ENCODE measurements at places on chromosomes 5 and 9.

- DNase-seq: no peak
Observed at GRCh38 chr5:115262011-115262320, 711 bp downstream of the PGGT1B start.

DNA sequence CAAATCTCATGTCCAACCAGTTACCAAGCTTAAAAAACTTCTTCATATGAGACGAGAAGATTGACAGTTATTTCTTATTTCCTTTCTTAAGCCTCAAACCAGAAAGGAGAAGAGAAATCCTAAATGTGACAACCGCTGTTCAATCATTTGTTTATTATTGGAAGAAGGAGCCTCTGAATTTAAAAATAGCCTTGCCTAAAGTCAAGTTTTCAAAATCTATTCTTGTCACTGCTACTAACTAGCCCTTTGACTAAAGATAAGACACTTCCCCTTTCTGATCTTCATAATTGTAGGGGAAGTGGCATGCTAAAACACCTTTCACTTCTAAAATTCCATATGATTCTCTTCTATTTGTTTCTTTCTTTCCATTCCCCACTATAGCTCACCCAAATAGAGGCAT is 106.2 kb upstream of the EMB start:
- no peak for DNase-seq

DNA sequence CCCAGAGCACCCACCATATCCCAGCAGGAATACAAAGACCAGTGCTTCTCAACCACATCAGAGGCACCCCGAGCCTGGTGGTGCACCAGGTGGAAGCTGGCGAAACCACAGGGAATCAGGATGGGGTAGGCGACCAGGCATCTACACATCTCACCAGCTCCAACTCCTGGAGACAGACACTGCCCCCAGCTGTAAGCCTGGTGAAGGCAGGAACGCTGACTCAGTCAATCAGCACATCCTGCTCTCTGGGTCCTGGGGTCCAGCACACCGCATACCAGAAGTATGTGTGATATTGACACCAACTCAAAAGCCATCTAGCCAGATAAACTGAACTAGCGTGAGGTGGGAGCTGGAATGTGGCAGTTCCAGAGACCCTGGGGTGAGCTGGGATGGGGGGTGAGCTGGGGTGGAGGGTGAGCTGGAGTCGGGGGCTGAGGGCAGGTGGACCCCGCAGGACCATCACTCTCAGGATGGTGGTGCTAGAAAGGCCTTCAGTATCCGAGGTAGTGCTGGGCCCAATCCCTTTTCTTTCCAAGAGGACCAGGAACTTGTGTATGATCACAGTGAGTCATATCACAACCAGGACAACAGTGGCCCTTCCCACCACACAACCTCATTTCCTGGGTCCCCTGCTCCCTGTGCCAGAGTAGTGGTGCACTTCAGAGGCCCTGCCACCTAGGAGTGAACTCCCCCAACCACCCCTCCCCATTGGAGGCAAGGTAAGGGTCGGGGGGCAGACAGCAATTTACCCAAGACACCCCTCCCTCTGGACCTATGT is 2.5 kb downstream of the DBN1 start:
- no peak for DNase-seq

- no peak for DNase-seq
Observed at GRCh38 chr9:4174546-4175175, 125.2 kb downstream of the GLIS3 start.

GRCh38 chr9:4507306-4508130 is 17.2 kb downstream of the SLC1A1 start:
- DNase-seq: no peak

- no peak for DNase-seq
Observed at GRCh38 chr5:32679218-32679617, 31.9 kb upstream of the NPR3 start.

- DNase-seq: no peak
Observed at GRCh38 chr5:149284501-149284900, 12.8 kb downstream of the AFAP1L1 start.

DNA sequence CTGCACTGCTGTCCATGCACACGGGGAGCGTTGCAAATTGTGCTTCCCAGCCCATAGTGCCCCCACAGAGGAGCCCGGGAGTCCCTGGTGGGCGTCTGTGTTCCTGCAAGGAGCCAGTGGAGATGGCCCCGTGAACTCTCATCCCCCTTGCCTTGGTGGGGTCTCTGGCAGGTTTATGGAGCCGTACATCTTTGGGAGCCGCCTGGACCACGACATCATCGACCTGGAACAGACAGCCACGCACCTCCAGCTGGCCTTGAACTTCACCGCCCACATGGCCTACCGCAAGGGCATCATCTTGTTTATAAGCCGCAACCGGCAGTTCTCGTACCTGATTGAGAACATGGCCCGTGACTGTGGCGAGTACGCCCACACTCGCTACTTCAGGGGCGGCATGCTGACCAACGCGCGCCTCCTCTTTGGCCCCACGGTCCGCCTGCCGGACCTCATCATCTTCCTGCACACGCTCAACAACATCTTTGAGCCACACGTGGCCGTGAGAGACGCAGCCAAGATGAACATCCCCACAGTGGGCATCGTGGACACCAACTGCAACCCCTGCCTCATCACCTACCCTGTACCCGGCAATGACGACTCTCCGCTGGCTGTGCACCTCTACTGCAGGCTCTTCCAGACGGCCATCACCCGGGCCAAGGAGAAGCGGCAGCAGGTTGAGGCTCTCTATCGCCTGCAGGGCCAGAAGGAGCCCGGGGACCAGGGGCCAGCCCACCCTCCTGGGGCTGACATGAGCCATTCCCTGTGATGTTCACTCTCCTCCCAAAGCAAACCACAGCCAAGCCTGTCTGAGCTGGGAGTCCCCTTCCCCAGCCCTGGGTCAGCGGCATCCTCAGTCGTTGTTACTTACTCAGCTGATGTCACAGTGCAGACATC is 3.1 kb downstream of the MRPS2 start:
- no peak for DNase-seq

DNA sequence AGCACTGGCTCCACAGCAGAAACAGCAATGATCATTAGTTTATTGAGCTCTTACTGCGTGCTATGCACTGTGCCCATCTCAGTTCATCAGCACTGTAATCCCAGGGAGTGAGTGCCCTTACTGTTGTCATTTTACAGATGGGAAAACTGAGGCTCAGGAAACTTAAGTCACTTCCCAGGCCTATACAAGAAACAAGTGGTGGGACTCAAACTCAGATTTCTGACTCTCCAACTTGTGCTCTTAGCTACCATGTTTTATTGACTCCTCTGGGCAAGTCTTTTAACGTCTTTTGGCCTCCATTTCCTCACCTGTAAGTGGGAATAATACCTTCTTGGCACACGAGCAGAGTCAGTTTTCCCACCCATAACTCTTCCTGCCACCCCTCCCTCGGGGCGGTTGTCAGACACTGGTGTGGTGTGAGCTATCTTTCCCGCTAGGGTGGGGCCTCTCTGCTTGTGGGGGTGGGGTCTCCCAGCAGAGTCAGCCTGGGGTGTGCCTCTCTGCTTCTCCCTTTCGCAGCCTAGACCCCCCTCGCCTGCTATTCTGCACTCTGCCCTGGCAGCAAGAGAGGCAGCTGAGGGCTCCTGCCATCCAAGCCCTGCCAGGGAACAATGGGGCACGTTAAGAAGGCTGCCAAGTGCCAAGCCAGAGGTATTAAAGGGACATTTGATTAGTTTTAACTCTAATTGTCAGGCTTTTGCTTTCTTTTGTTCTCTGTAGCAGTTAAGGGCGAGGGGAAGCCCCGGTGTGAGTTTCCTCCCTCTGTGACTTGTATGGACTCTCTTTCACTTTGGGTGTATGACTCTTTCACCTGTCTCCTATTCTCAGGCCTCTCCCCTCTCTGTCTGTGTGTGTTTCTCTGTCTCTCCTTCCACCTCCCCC is 12.1 kb downstream of the GALNT10 start:
- no peak for DNase-seq

DNA sequence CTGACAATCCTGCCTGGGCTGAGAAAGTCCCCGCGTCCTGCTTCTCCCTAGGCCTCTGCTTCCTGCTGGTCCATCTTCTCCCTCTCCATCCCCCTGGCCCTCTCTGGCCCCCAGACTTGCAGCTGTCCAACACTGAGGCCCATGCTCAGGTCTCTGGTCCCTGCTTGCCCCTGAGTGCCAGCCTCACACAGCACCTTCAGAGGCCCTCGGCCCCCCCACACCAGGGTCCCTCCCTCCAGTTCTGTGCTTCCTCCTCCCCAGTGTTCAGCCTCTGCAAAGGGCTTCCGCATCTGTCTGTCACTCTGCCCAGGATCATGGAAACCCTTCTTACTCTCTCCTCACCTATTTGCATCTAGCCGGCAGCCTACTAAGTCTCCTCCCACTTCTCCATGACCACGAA is 62.4 kb upstream of the CTSL start:
- no peak for DNase-seq

GRCh38 chr9:77811832-77812231 is 163.7 kb upstream of the GNA14 start:
- DNase-seq: no peak

- DNase-seq: no peak
Observed at GRCh38 chr9:89993678-89994630, 389.1 kb downstream of the GADD45G start.

DNA sequence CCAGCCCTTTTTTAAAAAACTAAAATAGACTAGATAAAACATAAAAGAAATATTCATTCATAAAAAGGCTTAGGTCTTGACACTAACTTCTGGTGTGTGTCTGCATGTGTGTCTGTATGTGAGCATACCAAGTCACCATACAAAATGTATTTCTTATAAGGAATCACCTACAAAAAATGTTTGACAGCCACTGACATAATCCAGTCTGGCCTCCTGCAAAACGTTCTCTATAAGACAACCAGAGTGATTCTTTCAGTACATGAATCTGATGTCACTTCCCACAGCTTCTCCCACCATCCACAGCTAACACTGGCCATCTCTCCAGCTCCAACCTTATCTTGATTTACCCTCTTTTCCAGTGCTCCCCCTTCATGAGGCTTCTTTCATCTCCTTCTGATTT is 192.3 kb downstream of the TLE1 start:
- DNase-seq: no peak

- DNase-seq: no peak
Observed at GRCh38 chr5:139022528-139022927, 147.4 kb upstream of the LRRTM2 start.

- DNase-seq: no peak
Observed at GRCh38 chr9:73093016-73093739, 58.5 kb upstream of the ANXA1 start.

DNA sequence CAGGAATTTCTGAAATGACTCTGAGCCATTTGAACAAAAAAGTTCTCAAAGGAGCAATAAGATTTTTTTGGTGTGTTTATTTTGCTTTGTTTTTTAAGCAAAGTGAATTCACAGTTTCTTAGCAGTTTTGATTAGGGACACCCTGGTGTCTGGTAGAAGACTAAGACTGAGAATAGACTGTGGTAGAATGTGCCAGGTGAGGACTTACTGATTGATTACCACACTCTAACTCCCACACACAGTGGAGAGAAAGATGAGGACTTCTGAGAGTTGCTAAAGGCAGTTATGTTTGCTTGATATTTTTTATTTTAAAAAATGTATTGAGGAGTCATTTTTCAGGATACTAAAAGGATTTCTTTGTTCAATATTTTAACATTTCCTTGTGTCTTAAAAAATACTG is 175.1 kb downstream of the CD180 start:
- no peak for DNase-seq

DNA sequence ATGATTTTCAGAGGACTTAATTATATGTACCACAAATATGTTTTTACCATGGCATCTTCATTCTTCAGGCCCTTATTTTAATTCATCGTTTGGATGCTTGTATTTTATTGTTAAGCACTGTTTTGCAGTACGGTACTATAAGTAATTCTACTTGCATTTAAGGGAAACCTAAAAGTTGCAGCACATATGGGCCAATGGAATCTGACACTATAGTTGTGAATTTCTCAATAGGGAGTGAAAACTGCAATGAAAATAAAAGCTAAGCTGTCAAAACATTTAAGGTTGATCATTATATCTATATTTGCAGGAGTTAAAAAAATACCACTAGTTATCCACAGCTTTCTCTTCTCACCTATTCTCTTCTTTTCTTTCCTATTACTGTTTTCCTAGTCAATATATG is 1071.8 kb downstream of the MAT2B start:
- no peak for DNase-seq

GRCh38 chr5:111478266-111478665 is 34.1 kb downstream of the STARD4 start:
- DNase-seq: no peak

- no peak for DNase-seq
Observed at GRCh38 chr9:92711844-92712243, 41.9 kb upstream of the IPPK start.

GRCh38 chr9:126809068-126809467 is 4.2 kb downstream of the ZBTB43 start:
- no peak for DNase-seq

- no peak for DNase-seq
Observed at GRCh38 chr5:176722757-176723156, 75.5 kb downstream of the TSPAN17 start.

DNA sequence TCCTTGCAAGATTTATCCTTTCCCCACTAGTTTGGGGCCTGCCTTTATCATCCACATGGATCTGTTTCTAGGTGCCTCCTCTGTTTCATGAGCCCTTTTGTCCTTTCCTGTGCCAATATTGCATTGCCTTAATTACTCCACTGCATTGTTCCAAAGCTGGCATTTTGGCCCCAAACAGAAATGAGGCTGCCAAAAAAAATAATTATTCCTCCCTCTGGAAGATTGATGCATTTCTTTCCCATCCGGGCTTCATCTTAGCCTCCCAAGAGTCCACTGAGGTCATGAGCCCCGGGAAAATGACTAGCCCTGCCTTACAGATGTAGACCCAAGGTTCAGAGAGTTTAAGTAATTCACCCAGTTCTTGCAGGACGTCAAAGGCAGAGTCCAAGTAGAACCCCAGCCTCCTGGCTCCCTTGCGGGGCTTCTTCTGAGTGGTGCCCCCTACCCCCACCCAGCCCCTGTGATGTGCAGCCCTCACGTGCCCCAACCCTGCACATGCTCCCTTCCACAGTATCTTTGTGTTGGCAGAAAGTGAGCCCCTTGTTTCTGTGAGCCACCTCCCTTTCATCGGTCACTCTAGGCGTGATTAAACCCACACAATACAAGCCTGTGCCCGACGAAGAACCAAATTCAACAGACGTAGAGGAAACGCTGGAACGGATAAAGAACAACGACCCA is 62.1 kb downstream of the TMOD1 start:
- no peak for DNase-seq

- DNase-seq: no peak
Observed at GRCh38 chr5:169874621-169875020, 105.7 kb downstream of the INSYN2B start.

Measured in stimulated activated CD8-positive, alpha-beta memory T cell treated with anti-CD3 and anti-CD28 coated beads, Interleukin-7, amount 100 ng/mL, for 1 hour (primary cell).